Mesothelial cell of epicardium (in vitro differentiated cells): ENCODE measurements at places on chromosomes 7 and 10. TPM values are rescaled to one million over a fixed set of nuclear protein-coding genes. Genes with fewer than 3 reads are reported as not detected.

- no peak overlapping the region for H3K4me3 ChIP-seq
- no peak overlapping the region for H3K27ac ChIP-seq
- no peaks in the 10 kb centered on the region for H3K36me3 ChIP-seq
- peaks cover 49% of the 10 kb centered on the region for H3K4me1 ChIP-seq
- no peaks in the 10 kb centered on the region for H3K27me3 ChIP-seq
Measured at GRCh38 chr7:30464231-30464671, 14.3 kb downstream of the NOD1 start.

Gene POT1
- total RNA-seq: 21.8 to 34.2 TPM (median 26.9 TPM) in 3 replicates

- DNase-seq: no peak
- peak overlapping the region; percentile 98 for H3K27ac ChIP-seq
- peaks cover 60% of the 10 kb centered on the region for H3K4me1 ChIP-seq
- H3K36me3 ChIP-seq: peaks cover 19% of the 10 kb centered on the region
Measured at GRCh38 chr10:62082729-62083411, 181.4 kb downstream of the ARID5B start.

DNA sequence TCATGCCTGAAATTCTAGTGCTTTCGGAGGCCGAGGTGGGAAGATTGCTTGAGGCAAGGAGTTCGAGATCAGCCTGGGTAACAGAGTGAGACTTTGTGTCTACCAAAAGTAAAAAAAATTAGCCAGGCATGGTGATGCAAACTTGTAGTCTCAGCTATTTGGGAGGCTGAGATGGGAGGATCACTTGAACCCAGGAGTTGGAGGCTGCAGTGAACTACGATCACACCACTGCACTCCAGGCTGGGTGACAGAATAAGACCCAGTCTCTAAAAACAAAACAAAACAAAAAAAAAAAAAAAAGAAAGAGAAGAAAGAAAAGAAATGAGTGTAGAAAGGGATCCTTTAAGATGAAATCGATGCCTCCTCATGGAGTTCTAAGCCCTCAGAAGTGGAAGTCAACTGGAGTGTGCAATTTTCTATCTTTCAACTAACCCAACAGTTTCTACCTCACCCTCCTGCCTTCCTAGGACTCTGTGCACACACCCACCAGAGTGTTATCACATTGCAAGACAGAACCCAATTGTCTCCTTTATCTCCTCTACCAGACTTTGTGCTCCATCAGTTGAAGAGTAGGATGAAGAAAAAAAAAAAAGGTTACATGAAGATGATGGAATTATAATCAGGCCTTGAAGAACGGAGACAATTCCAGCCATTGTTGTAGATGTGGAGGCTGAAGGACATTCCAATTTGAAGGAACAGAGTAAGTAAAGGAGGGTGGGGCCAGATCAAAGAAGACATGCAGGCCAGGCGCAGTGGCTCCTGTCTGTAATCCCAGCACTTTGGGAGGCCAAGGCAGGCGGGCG is 26.9 kb downstream of the NYAP1 start:
- DNase-seq: no peak
- H3K4me3 ChIP-seq: no peak overlapping the region
- peak overlapping the region; percentile 27 for H3K27ac ChIP-seq
- peaks cover 9% of the 10 kb centered on the region for H3K4me1 ChIP-seq
- no peaks in the 10 kb centered on the region for H3K27me3 ChIP-seq

DNA sequence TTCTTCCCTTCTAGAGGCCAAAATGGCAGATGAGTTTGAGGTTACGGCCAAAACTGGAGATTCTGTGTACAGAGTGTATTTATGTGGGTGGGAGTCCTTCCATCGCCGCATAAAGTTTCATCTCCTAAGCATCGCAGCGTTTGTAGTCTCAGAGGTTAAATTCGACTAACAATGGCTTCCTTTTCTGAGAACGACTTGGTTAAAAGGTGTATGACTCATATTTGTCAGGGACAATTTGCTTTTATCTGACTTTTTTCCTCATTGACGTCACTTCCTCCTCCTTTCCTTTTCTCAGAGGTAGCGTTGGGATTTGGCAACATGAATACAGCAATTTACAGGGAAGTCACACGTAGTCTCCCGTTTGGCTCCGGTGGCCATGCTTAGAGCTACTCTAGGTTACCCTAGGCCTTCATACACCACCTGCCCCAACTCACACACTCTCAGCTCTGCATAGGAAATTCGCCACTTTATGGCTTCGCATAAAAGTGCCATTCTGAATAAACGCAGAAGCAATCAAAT is 37.6 kb upstream of the TCF7L2 start:
- no peak overlapping the region for H3K27ac ChIP-seq
- peaks cover 2% of the 10 kb centered on the region for H3K27me3 ChIP-seq
- H3K4me3 ChIP-seq: no peak overlapping the region
- DNase-seq: no peak
- H3K36me3 ChIP-seq: no peaks in the 10 kb centered on the region

DNA sequence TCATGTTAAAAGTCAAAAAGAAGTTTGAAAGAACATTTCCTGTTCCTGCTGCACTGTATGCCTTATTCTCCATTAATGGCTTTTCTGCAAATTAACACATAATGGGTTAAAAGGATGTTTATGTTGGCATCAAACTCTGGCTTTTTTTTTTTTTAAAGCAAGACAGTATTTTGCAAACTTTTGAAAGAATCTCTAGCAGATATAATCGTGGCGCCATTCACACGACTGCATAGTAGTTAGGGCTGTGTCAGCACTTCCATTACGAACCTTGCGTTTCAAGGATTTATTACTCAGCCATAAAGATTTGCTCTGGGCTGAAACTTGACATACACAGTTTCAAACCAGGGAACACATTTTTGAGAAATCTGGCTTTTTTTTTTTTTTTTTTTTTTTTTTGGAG is 207.8 kb downstream of the DYNC1I1 start:
- H3K27me3 ChIP-seq: peaks cover 7% of the 10 kb centered on the region
- peaks cover 8% of the 10 kb centered on the region for H3K4me1 ChIP-seq
- no peak overlapping the region for H3K4me3 ChIP-seq

GRCh38 chr10:82377608-82378007 is 502.6 kb downstream of the NRG3 start:
- no peak for DNase-seq
- no peak overlapping the region for H3K27ac ChIP-seq
- peaks cover 10% of the 10 kb centered on the region for H3K27me3 ChIP-seq
- peaks cover 7% of the 10 kb centered on the region for H3K4me1 ChIP-seq

- H3K4me3 ChIP-seq: peak overlapping the region; percentile 75
- peaks cover 14% of the 10 kb centered on the region for H3K4me1 ChIP-seq
- peaks cover 31% of the 10 kb centered on the region for H3K27me3 ChIP-seq
- H3K27ac ChIP-seq: no peak overlapping the region
Measured at GRCh38 chr10:58511765-58512490, 744 bp upstream of the BICC1 start.

- no peak for DNase-seq
- H3K4me1 ChIP-seq: peaks cover 25% of the 10 kb centered on the region
- no peaks in the 10 kb centered on the region for H3K27me3 ChIP-seq
- H3K4me3 ChIP-seq: no peak overlapping the region
- H3K27ac ChIP-seq: peak overlapping the region; percentile 27
Measured at GRCh38 chr10:63415640-63416244, 50.0 kb downstream of the JMJD1C start.

- no peaks in the 10 kb centered on the region for H3K4me1 ChIP-seq
- DNase-seq: no peak
- no peaks in the 10 kb centered on the region for H3K36me3 ChIP-seq
- H3K27me3 ChIP-seq: no peaks in the 10 kb centered on the region
- H3K4me3 ChIP-seq: no peak overlapping the region
- no peak overlapping the region for H3K27ac ChIP-seq
Measured at GRCh38 chr7:137772748-137773147, 74.0 kb downstream of the DGKI start.

Gene AHR
- total RNA-seq: 45.6 to 49.7 TPM (median 48.0 TPM) in 3 replicates

GRCh38 chr7:51060536-51060935 is 256.1 kb downstream of the COBL start:
- no peak for DNase-seq
- no peak overlapping the region for H3K4me3 ChIP-seq
- no peaks in the 10 kb centered on the region for H3K36me3 ChIP-seq
- H3K4me1 ChIP-seq: no peaks in the 10 kb centered on the region
- no peaks in the 10 kb centered on the region for H3K27me3 ChIP-seq

GRCh38 chr10:71307469-71308085 is 11.5 kb upstream of the SLC29A3 start:
- no peak overlapping the region for H3K4me3 ChIP-seq
- no peak for DNase-seq
- no peaks in the 10 kb centered on the region for H3K27me3 ChIP-seq
- peaks cover 3% of the 10 kb centered on the region for H3K36me3 ChIP-seq
- peaks cover 21% of the 10 kb centered on the region for H3K4me1 ChIP-seq

DNA sequence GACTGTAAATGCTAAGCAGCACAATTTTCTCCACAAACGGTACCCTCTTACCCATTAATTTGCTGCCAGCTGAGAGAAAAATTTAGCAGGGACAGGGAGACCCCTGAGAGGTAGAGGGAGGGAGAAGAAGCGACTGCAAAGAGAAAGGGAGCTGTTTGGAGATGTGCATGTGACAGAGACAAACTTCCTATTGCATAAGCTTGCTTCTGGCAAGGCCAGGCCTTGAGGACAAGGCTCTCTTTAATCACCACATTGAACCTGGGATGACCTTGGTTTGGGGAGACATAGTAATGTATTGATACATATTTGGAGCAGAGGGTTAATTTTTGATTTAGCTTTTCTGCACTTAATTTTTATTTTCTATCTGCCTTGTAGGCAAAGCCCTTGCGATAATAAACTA is 31.1 kb upstream of the HIBADH start:
- H3K36me3 ChIP-seq: no peaks in the 10 kb centered on the region
- no peak for DNase-seq
- no peak overlapping the region for H3K4me3 ChIP-seq
- peaks cover 15% of the 10 kb centered on the region for H3K4me1 ChIP-seq
- H3K27ac ChIP-seq: peak overlapping the region; percentile 67

DNA sequence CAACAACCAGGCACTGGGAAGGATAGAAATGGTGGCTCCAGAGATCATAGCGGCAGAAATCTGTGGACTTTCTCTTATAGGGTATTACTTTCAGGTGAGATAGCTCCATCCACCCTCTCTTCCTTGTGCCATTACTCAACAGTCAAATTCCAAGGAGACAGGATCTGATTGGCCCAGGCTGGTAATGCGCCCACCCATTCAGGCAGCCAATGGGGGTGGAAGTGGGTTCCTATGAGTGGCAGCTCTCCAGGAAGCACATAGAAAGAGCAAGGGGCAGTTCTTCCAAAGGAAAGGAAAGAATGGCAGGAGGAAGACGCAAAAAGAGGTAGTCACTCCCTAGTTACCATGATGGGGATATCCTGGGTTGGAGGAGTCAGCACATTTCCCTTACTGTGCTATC is 94.4 kb downstream of the STRA8 start:
- no peaks in the 10 kb centered on the region for H3K4me1 ChIP-seq
- H3K27me3 ChIP-seq: peaks cover 24% of the 10 kb centered on the region
- H3K27ac ChIP-seq: no peak overlapping the region
- no peaks in the 10 kb centered on the region for H3K36me3 ChIP-seq
- H3K4me3 ChIP-seq: no peak overlapping the region
- DNase-seq: no peak

- no peak overlapping the region for H3K4me3 ChIP-seq
- no peak for DNase-seq
- no peaks in the 10 kb centered on the region for H3K4me1 ChIP-seq
- H3K36me3 ChIP-seq: no peaks in the 10 kb centered on the region
Measured at GRCh38 chr10:44369296-44369695, 15.6 kb downstream of the CXCL12 start.

DNA sequence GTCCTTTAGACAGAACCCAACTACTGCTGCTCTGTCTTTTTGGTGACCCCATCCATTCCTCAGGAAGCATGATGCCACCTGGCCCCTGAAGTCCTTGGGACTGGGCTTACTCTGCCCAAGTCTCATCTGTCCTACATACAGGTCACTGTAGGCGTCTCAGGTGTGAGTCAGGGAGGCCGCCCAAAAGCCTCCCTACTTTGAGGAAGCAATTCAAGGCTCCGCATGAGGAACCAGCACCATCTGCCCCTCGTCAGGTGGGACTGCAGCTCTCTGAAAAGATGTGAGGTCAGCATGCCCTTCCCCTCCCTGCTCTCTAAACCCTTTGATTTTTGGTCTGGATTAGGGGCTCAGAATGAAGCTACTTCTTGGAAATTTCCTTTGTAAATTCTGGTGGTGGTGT is 354.8 kb downstream of the CXCL12 start:
- no peaks in the 10 kb centered on the region for H3K27me3 ChIP-seq
- no peaks in the 10 kb centered on the region for H3K36me3 ChIP-seq
- no peak for DNase-seq
- H3K4me3 ChIP-seq: no peak overlapping the region
- H3K27ac ChIP-seq: no peak overlapping the region

Gene ZNF117
- total RNA-seq: 38.3 to 42.5 TPM (median 42.3 TPM) in 3 replicates

Gene COL1A2
- total RNA-seq: 2,538 to 2,739 TPM (median 2,734 TPM) in 3 replicates

DNA sequence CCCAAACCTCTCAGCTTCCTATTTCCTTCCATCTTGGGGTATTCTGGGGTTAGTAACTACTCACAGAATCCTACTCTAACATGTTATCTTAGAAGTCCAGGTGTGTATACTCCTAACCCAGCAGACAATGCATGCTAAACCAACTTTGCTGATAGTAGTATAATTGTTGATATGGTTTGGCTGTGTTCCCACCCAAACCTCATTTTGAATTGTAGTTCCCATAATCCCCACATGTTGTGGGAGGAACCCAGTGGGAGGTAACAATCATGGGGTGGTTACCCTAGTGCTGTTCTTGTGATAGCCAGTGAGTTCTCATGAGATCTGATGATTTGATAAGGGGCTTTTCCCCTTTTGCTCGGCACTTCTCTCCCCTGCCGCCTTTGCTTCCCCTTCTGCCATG is 135.1 kb downstream of the CHRM2 start:
- H3K27ac ChIP-seq: peak overlapping the region; percentile 86
- no peaks in the 10 kb centered on the region for H3K36me3 ChIP-seq
- H3K27me3 ChIP-seq: no peaks in the 10 kb centered on the region
- no peak for DNase-seq

- no peaks in the 10 kb centered on the region for H3K36me3 ChIP-seq
- no peaks in the 10 kb centered on the region for H3K27me3 ChIP-seq
- peaks cover 55% of the 10 kb centered on the region for H3K4me1 ChIP-seq
- H3K27ac ChIP-seq: no peak overlapping the region
Measured at GRCh38 chr10:60346661-60347060, 43.0 kb downstream of the ANK3 start.

GRCh38 chr10:5555021-5555510 is 30.3 kb downstream of the CALML3 start:
- H3K27me3 ChIP-seq: no peaks in the 10 kb centered on the region
- no peak overlapping the region for H3K4me3 ChIP-seq
- DNase-seq: no peak
- no peak overlapping the region for H3K27ac ChIP-seq
- no peaks in the 10 kb centered on the region for H3K36me3 ChIP-seq
- H3K4me1 ChIP-seq: peaks cover 57% of the 10 kb centered on the region

Gene PLCE1
- total RNA-seq: 3.2 to 3.9 TPM (median 3.4 TPM) in 3 replicates

DNA sequence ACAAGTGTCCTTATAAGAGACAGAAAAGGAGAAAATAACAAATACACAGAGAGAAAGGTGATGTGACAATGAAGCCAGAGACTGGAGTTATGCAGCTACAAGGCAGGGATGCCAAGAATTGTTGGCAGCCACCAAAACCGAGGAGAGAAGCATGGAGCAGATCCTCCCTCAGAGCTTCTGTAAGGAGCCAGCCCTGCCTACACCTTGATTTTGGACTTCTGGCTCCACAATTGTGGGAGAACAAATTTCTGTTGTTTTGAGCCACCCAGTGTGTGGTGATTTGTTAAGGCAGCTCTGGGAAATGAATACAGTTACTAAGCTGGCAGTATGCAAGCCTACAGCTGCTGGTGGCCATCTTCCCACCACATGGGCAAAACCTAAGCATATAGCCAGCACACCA is 163.6 kb downstream of the GRM8 start:
- no peaks in the 10 kb centered on the region for H3K36me3 ChIP-seq
- H3K27ac ChIP-seq: no peak overlapping the region
- no peak overlapping the region for H3K4me3 ChIP-seq
- no peaks in the 10 kb centered on the region for H3K27me3 ChIP-seq
- no peak for DNase-seq

Gene DYDC2
- total RNA-seq: 0.16 to 0.24 TPM (median 0.20 TPM) in 3 replicates
